ENCODE measurements at places on chromosomes 11 and 22.

DNA sequence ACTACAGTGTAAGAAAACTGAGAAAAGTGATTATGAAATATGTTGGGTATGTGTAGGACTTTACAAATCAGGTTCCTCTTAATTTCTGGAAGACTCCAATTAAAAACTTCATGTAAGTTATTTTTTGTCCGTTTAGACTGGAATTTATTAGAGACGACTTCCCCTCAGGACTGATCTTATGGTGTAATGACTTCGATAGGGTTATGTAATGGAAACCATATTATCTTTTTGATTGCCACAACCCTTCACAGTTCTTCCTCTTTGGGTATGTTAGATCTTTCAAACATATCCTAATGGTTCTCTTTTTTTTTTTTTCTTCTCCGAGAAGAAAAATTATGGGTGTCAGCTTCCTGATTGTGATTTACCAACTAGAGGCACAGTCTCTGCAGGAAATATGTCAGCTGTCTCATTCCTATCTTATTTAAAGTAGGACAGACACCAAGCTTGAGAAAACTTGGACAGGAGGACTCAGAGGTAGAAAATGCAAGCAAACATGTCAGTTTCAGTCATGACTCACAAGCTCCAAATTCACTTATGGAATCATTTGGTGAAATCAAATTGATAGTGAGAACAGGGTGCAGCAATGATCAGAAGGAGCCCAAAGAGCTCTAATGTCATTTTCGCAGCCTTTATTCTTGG is 11.1 kb upstream of the LDLRAD3 start:
- DNase-seq: peak; percentile 94

DNA sequence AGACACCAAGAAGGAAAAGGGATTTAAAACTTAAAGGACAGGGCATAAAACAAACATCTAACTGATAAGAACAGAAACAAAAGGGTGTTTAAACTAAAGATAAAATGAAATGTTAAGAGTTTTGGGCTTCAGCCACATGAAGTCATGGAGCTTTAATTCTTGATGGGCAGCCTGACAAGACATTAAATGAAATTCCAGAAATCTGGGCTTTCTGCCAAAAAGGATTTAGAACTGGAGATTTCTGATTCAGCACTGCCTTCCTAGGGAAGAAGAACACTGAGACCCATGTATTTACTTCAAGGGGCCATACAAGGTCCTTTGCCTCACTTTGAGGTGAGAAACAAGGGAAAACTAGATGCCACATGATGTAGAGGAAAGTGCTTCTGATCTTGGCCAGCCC is 355.9 kb upstream of the RAG2 start:
- no peak for DNase-seq

DNA sequence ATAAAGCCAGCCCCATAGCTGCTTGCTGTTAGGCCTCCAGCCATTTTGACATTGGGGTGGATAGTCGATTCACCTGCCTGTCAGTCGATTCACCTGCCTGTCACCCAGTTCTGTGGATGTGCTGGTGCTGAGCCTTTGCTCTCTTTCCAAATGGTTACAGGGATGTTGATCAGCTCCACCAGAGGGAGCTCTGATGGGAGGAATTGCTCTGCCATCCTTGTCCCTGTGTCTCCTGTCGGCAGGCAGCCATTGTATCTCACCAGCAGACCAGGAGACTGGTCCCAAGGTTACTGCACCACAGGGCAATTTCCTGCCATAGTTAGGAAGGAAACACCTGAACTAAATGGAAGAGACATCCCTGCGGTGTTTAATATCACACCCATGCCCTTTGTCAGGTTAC is 6.1 kb downstream of the MPEG1 start:
- DNase-seq: peak; percentile 63

DNA sequence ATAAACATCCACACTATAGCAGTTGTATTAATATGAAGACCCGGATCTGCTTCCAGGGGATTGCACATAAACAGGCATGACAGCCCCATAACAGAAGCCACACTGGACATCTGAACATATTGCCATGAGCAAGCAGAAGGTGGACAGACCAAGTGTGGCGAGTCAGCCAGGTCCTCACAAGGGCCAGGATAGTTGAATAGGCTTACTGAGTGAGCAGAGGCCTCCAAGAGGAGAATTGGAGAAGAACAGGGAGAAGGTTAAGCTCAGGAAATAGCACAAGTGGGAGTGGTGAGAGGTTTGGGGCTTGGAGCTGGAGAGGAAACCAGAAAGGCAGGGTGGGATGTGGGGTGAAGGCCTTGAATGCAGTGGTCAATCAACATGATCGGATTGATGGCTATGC is 10.8 kb downstream of the SLC35C1 start:
- no peak for DNase-seq

- DNase-seq: no peak
Observed at GRCh38 chr22:33971561-33971961, 51.3 kb upstream of the LARGE1 start.

DNA sequence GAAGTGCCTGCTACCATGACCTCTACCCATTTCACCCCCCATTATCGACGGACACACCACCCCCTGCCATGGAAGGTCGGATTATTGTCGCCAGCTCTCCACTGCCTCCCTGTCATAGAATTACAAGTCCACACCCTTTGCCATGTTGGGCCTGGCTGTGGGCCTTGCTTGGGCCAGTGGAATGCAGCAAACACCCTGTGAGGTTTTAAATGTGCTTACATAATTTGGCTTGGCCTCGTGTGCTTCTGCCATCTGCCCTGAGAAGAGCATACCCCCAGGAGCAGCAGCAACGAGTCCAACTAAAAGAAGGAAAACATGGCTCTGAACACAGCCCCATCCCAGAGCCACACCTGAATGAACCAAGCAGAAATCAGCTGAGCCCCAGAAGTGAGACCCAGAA is 94.1 kb upstream of the PRDM11 start:
- DNase-seq: no peak

DNA sequence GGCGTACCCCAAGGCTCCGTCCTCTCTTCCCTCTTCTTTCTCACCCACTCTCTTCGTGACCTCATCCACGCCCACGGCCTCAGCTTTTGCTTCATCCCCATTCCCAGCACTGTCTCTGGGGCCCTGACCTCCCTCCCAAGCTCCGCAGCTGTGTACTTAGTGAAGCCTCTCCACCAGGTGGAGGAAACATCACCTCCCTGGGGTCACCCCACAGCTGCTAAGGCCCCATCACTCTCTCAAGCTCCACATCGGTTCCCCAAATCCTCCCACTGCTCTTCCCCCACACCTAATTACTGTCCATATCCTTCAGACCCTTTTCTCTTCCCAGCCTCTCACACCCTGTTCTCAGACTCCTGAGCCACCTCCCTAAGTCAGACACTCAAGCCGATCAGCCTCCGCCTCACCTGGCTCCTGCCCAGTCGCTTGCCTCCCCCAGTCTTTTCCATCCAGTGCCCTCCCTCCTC is 7.9 kb upstream of the SYT7 start:
- DNase-seq: peak; percentile 73

DNA sequence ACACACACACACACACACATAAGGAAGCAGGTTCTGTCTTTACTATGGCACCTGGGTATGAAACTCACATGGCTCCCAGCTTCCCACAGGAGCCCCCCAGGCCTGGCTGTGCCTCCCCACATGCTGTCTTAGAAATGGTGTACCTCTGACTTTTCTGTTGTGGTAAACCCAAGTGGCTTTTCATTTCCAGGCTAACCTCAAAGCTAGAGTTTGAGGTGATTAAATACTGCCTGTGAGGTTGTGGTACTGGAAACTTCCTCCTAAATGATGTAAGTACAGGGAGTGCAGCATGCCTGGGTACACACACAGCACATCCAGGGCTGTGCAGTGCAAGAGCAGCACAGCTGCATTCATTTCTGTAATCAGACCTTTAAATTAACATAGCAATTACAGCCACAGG is 34.4 kb downstream of the ME3 start:
- no peak for DNase-seq

GRCh38 chr11:76747915-76748860 is 35.0 kb upstream of the TSKU start:
- DNase-seq: no peak

DNA sequence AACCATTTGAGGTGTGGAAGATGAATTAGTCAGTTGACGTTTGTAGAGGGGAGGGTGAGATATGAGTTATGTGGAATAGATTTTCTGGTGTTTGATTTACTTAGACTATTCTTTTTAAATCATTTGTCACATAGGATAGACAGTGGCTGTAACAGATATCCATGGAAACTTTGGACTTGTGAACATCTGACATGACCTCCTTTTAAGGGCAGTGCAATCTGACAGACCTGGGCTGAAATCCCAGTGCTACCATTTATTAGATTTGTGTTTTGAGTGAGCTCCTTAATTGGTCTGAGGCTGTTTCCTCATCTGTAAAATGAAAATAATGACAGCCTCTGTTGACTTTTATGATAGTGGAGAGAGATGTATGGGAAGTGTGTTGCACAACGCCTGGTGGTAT is 159.9 kb downstream of the TEAD1 start:
- no peak for DNase-seq

GRCh38 chr11:88353386-88353785 is 15.8 kb upstream of the CTSC start:
- no peak for DNase-seq

DNA sequence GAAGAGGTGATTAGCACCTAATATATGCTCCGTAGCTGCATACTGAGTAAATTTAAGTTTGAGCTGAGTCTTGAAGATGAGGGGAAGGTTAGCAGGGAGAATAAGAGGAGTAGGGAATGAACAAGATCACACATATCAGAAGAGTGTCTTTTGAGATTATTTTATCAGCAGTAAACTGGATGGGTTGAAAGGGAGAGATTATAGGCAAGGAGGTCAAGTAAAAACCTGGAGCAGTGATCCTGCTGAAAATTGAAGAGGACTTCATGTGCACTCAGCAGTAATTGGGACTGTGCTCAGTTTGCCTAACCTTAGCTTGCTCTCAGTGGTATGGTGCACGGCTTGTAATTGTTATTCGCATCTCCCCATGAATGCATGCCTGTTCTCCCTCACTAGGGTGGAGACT is 79.5 kb upstream of the PICALM start:
- DNase-seq: no peak

DNA sequence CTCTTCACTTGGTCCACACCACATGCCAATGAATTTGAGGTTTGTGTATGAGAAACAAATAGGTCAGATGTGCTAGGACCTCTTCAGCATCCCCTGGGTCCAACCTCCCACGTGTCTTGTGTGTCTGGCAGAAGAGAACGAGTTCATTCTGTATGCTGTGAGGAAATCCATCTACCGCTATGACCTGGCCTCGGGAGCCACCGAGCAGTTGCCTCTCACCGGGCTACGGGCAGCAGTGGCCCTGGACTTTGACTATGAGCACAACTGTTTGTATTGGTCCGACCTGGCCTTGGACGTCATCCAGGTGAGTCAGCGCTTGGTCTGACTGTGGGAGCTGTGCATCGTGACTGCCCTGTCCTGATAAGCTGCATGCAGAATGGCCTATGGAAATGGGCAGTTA is 101.0 kb upstream of the SORL1-AS1 start:
- DNase-seq: no peak

DNA sequence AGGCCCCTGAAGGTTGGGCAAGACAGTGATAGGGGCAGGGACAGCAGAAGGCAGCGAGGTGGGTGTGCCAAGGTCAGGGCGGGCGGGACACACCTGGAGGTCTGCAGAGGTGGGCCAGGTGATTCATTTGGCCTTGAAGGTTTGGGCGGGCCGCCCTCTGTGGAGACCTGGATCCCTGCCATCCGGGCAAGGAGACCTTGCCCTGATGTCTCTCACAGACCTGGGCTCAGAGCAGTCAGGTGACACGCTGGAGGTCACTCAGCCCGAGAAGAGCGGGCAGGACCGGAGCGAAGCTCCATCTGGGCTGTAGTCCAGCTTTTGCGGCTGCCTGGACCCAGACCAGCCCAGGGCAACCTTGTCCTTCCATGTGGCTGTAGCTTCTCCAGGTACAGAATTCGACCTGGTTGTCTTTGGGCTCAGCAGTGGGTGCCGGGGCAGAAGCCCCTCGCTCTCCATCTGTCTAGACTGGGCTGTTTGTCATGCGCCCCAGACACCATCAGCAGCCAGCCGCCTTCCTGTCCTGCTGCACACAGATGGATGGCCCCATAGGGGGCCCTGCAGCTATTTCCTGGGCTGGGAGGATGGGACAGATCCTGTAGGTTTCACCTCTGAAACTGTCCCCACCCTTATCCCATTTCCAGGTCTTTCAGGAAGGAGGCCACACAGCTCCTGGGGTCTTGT is 3.1 kb downstream of the MRGPRG start:
- no peak for DNase-seq

DNA sequence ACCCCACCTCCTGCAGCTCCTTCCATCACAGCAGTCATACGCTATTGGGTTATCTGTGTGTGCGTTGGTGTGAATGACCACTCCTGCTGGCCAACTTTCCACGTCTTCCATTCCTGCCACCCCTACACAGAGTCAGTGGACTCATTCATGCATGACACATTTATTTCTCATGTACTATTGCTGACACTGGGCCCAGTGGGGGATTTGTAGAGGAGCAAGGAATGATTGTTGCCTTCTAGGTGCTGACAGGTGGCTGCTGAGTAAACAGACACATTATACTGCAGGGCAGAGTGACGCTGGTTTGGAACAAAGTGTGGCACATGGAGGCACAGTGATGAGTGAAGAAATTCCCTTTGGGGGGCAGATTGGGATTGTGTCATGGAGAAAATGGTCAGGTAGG is 113.9 kb downstream of the CCDC81 start:
- no peak for DNase-seq

- DNase-seq: no peak
Observed at GRCh38 chr11:2735053-2735589, 35.3 kb upstream of the KCNQ1OT1 start.

GRCh38 chr11:72769680-72770079 is 17.5 kb upstream of the ARAP1 start:
- no peak for DNase-seq

- DNase-seq: peak; percentile 70
Observed at GRCh38 chr11:2419638-2420501, 19.3 kb downstream of the TSSC4 start.

GRCh38 chr11:85844439-85845123 is 10.6 kb upstream of the CCDC83 start:
- peak; percentile 85 for DNase-seq

DNA sequence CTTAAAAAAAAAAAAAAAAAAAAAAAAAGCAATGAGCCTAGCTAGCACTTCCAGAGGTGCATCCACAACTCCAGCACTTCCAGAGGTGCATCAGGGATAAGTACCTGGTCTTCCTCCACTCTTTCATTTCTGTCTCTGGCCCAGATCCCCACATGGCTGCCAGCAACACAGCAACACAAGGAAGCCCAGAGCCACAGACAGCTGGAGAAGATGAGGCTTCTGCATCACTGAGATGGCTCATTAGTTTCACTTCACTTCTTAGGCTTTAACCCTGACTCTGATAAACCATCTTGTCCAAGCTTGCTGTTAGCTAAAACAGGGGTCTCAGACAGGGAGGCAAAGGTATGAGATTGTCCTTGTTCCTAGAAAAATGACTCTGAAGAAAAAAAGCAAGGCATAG is 35.6 kb downstream of the PC start:
- DNase-seq: peak; percentile 77

- no peak for DNase-seq
Observed at GRCh38 chr11:124085997-124086846, 29.0 kb upstream of the VWA5A start.

DNA sequence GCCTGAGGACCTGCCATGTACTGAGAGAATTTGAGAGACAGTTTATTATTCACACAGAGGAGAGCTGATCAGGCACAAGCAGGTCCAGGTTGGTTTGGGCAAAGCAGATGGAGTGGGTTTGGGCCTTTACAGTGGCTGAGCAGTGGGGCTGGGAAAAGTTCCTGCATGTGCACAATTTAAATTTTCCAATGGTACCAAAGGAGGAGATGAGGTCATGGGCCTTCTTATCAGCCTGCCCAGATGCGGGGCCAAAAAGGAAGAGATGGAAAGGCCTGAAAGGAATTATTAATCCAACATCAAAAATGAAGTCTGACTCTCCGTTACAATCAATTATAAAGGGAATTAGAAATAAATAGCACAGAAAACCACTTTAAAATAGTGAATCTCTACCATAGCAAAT is 367.6 kb downstream of the TMEM135 start:
- DNase-seq: no peak

All from inflammatory macrophage treated with lipopolysaccharide for 4 hours (primary cell).